CD4-positive, CD25-positive, alpha-beta regulatory T cell (primary cell): ENCODE measurements at places on chromosomes 11 and 22. TPM values are rescaled to one million over a fixed set of nuclear protein-coding genes. Genes with fewer than 3 reads are reported as not detected.

Gene SHANK2
- not detected for total RNA-seq

Gene GLYATL2
- not detected for total RNA-seq

Gene PDE2A
- 6.7 TPM for total RNA-seq

Gene OR5A1
- not detected for total RNA-seq

Gene ALDH3B1
- total RNA-seq: not detected

- no peak for DNase-seq
Observed at GRCh38 chr11:72123117-72123653, 10.7 kb upstream of the ANAPC15 start.

Gene OR8A1
- not detected for total RNA-seq

DNA sequence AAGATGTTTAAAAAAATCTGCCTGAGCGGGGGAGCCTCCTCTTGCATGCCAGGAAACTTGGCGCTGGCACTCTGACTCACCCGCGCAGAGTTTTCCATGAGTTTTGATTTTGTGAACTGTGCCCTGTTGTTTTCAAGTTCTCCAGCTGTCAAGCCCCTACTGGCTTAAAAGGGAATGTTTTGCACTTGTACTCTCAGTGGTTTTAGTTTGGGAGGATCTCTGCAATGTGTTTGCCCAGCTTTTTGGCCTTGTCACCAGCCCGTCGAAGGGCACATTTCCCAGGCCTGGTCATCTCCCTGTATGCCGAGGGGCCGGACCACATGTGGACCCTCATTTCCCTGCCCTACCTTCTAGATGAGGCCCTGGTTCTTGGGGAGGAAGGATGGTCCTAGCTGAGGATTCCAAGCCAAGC, 12.2 kb downstream of the MRGPRF start:
- DNase-seq: no peak

Gene RASD2
- 1.0 TPM for total RNA-seq

Gene PRR5L
- total RNA-seq: 15.1 TPM

DNA sequence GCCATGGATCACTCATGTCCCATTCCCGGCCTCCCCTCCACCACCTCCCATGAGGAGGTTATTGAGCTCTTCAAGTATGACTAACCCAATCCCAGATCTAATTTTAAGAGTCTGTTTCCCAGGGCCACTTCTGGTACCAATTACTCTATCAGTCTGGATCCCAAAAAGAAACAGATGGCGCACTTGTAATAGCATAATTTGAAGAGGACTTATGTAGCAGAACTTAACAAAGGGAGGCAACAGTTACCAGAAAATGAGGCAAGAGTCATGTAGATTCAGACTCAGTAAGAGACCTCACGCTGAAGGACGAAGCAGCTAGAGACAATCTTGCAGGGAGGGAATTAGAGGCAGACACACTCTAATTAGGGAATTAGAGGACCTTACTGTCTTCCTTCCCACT, 46.9 kb downstream of the DDX6 start:
- DNase-seq: no peak

DNA sequence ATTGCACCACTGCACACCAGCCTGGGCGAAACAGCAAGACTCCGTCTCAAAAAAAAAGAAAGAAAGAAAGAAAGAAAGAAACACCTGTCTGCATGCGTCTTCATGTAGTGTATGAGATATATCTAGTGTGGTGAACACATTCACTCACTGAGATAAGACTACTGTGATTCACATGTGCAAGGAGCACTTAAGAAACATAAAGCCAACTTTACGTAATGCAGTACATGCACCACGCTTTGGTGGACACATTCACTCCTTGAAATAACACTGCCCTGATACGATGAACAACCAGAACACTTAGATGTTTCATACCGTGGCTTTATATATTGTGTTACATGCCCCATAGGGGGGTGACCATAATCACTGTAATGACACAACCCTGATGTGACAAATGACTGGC, 96.0 kb downstream of the MICAL3 start:
- DNase-seq: no peak

- DNase-seq: no peak
Observed at GRCh38 chr11:59243633-59244032, 30.9 kb upstream of the MPEG1 start.

GRCh38 chr11:45655012-45655283, 10.5 kb downstream of the CHST1 start:
- no peak for DNase-seq

- DNase-seq: no peak
Observed at GRCh38 chr11:40306938-40307548, 1152.4 kb downstream of the LRRC4C start.

DNA sequence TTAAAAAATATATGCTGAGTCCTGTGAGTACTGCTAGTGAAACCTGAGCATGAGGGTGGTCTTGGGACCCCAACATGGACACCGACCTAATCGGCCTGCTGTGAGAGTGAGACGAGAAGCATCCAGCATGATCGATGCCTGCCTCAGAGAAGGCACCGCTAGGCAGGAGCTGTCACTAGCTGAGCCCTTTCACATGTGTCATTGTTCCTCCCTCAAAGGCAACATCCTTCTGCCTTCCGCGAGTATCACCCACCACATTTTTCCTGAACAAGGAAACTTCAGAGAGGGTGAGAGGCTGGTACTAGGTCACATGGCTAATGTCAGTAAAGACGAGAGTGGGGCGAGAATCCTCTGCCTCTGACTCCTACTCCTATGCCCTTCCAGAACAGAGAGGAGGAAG, 35.6 kb downstream of the AP1B1 start:
- DNase-seq: no peak

GRCh38 chr11:91219535-91219934, 996.7 kb upstream of the CHORDC1 start:
- DNase-seq: no peak

Gene ALG8
- 20.6 TPM for total RNA-seq

Gene RIC3
- 23.8 TPM for total RNA-seq

DNA sequence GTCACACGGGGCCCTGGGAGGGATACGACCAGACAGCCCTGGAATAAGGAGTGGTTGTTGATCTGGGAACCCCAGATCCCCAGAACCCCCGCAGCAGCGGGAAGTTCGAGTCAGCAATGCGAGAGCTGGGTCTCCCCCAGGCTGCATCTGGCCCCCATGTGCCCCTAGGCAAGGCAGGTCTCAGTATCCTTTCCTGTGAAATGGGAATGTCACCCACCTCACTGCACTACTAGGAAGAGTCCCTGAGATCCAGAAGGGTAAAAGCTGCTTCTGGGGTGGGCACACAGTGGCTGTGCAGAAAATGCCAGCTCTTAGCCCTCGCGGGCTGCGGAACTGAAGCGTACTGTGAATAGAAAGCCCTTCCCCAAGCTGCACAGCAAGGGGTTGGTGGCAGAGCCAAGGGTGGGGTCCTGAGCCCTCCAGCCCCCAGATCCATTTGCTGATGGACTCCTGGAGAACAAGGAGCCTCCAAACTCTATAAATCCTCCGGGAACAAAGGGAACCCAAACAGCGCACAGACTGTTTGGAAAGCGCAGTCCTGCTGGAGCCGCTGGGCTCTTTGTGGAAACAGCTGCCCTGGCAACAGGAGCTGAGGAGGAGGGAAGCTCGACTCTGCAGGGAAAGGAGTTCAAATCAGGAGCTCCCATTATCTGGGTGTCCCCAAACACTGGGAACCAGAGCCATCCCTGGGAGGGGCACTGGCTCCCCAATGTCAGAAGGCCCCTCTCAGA, 68.2 kb upstream of the SHISAL1 start:
- DNase-seq: no peak

Gene CASP5
- not detected for total RNA-seq

Gene GAL3ST1
- 0.44 TPM for total RNA-seq

GRCh38 chr11:18776324-18776723, 15.3 kb downstream of the PTPN5 start:
- DNase-seq: no peak

Gene IGSF9B
- 40.0 TPM for total RNA-seq

DNA sequence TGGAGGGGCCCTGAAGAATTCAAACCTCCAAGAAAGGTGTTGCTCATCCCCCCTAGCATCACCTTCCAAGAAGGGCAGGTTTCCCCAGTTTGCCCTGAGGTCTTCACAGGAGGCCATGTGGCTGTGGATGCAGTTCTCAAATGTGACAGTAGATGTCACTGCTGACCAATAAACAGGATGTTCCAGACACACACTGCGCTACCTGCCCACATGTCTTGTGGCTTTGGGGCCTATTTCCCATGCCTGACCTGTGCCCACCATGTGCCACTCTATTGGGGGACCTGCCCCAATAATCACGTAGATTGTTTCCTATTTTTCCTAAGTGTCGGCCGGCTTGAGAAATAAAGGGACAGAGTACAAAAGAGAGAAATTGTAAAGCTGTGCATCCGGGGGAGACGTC, 4.5 kb downstream of the GSTT2 start:
- DNase-seq: no peak

Gene HBB
- total RNA-seq: 2.7 TPM

DNA sequence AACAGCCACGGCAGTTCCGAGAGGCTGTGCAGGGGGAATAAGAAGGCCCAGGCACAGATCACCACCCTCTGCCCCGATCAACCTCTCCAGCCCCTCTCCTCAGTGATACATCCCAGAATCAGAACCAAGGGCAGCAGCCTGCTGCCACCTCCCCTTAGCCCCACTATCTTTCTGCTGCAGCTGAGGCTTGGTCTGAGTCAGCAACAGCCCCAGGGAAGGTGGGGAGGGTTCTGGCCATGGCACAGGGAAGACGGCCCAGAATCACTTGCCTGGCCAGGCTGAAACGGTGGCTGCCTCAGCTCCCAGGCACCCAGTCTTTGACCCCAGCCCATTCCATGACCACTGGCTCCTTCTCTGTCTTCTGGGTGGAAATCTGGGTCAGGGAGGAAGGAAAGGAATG, 2.3 kb downstream of the CHID1 start:
- no peak for DNase-seq

- DNase-seq: peak; percentile 64
Observed at GRCh38 chr22:23119494-23120414, 22.0 kb downstream of the RSPH14 start.

Gene KRTAP5-8
- 0.35 TPM for total RNA-seq

DNA sequence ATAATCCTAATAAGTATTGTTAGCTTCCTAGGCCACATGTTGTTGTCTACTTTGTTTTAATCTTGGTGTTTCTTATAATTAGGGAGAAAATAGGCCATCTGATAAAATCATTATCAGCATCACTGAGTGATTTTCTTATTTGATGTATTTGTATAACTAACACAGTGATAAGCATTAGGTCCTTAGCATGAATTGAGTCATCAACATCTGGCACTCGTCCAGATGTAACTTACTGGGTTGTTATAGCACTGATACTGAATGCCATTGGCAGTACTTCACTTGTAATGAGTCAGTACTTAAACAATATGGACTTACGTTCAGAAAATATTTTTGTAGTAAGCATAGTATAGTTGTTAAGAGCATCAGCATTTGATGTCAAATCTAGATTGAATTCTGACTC, 16.2 kb downstream of the API5 start:
- no peak for DNase-seq

GRCh38 chr11:200224-201003, 6.8 kb downstream of the BET1L start:
- DNase-seq: no peak

Gene IL18
- total RNA-seq: 1.4 TPM

GRCh38 chr11:495537-495931, 11.5 kb downstream of the RNH1 start:
- DNase-seq: no peak

Gene KCNQ1OT1
- 0.72 TPM for total RNA-seq

DNA sequence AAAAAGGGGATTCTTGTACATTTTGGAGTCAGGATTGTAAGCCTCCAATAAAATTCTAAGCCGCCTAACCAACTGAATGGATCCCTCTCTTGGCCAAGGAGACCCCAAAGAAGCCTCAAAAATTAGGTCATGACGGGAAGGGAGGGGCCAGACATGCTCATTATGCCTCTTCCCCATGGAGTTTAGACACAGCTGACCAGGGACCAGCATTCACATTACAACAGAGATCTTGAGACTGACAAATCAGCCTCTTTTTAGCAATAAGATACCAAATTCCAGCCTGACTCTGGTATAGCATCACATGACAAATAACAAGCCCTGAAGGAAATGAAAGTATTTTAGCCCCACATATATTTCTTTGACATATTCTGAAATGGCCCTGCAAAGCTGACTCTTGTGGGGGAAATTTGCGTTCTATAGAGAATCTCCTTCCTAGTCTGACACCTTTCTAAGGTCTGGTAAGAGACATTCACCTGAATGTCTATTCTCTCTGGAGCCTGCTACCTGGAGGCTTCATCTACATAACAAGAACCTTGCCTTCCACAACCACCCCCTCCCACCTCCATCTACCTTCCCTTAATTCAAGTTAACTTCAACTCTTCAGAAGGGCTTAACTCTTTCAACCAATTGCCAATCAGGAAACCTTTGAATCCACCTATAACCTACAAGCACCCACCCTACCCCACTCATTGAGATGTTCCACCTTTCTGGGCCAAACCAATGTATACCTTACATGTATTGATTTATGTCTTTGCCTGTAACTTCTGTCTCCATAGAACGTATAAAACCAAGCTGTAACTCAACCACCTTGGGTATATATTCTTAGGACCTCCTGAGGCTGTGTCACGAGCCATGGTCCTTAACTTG, 10.3 kb downstream of the GAL start:
- no peak for DNase-seq

Gene HEPACAM
- total RNA-seq: not detected
